ENCODE measurements at places on chromosomes 3 and 15.

- no peak for DNase-seq
Measured at GRCh38 chr15:98174841-98175240, 214.3 kb downstream of the ARRDC4 start.

DNA sequence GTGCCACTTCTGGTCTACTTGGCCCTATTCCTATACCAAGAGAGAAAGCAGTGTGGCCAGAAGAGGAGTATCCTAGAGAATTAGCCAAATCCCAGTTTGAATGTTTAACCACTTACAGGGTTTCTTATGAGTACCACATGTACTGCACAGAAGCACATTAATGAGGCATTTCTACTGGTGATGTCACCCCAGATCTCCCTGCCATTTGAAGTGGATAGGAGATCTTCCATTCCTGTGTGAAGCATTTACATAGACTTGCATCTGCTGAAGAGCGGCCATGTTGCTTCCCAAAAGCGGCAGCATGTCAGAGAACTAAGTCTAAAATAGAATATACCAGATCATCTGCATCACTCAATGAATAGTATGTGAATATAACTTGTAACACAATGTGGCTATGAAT is 108.4 kb upstream of the TUSC7 start:
- no peak for DNase-seq

DNA sequence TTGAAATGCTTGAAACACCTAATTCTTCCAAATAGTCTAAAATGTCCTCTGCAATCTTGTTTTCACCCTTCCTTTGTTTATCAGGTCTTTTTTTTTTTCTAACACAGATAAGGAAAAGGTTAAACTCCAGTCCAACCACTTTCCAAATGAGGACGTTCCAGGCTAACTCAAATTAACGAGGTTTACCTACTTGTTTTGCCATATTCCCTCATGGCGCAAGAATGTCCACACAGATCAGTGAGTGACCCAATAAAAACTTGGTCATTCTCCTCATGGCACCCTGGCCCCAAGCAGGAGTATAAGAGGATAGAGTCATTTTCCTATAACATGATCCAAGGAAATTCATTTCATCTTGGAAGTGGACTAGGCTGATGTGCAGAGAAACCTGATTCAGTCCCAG is 6.6 kb upstream of the LIPC start:
- no peak for DNase-seq

DNA sequence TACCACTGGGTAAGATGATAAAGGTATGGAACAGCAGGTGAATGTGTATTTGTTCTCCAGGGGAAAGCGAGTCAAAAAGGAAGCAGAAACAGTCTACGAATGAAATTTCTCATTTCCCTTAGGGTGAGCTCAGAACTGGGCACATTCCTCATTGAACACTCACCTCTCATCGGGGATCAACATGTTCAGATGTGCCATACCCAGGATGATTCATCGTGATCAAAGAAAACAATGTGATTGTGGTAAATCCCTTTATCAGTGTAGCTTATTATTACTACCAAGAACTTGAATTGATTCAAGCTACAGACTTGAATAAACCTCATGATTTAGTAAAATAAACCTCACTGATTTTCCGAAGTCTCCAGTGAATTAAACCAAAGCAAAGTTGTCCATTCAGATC is 72.1 kb downstream of the GJD2 start:
- DNase-seq, result no peak

- DNase-seq, result no peak
Measured at GRCh38 chr3:72821161-72821781, 27.0 kb downstream of the SHQ1 start.

DNA sequence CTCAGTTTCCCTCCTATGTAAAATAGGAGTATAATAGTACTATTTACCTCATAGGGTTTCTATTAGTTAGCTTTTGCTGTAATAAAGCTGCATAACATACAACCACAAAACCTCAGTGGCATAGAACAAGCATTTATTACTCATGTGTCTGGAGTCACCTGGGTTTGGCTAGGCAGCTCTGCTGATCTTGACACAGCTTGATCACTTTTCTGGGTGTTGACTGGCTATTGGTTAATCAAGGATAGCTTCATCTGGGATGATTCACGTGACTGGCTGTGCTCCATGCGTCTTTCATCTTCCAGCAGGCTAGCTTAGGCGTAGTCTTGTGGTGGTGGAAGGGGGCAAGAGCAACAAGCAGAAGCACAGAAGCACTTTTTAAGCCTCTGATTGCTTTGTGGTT is 112.6 kb downstream of the SQOR start:
- no peak for DNase-seq

DNA sequence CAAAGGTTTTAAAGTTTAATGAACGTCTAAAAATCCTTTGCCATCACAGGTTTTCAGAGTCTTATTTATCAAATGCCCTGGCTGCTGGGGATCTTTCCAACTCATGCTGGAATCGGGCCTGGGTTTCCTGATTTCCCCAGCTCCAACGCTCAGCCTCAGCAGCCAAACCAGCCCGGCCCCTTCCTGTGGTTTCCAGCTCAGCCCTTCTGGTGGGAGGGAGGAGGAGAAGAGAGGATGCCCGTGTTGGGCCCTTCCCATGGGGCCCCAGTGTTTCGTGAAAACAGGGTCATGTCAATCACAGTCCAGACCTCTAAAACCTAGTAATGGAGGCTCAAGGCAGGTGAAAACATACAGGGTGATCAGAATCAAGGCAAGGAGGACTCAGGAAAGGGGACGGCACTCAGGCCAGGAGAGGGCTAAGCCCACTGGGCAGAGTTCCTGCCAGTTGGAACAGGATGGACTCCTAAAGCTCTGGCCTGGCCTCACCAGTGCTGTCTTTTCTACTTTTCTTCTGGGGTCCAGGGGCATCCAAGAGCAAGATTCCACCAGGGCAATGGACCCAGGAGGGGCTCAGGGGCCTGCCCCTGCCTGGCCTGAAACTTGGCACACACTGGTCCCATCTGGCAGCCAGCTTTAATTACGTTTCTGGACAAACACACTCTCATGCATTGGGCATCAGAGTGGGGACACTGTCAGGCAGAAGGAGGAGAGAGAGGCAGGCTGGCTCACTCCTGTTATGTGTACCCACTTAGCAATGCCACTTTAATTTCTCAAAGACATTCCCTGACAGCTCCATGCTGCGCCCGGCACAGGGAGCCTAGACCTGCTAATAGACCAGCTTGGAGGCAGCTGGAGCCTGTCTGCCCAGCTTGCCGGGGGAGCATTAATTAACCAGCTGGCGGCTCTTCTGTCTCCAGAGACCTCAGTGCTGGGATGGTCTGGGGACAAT is 194.6 kb downstream of the FAM43A start:
- no peak for DNase-seq

All from stimulated activated CD8-positive, alpha-beta memory T cell treated with anti-CD3 and anti-CD28 coated beads, Interleukin-4, amount 100 ng/mL, for 24 hours (primary cell).